Stimulated activated CD4-positive, alpha-beta T cell treated with anti-CD3 and anti-CD28 coated beads, TNF-alpha, amount 100 ng/mL, for 4 hours (primary cell): ENCODE measurements at places on chromosomes 7 and 10.

DNA sequence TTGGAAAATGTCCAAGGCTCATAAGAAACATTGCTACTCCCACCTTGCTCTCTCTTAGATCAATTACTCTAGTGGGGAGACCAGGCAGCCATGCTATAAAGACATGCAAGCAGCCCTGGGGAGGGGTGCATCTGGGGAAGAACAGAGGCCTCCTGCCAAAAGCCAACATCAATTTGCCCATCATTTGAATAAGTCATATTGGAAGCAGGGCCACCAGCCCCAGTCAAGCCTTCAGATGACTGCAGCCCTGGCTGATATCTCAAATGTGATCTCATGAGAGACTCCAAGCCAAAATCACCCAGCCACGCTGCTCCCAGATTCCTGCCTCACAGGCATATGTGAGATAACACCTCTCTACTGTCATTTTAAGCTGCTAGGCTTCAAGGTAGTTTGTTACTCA, 157.5 kb upstream of the PDE1C start:
- no peak for DNase-seq

- DNase-seq, result no peak
Measured at GRCh38 chr7:140400381-140400780, 2.1 kb upstream of the SLC37A3 start.

DNA sequence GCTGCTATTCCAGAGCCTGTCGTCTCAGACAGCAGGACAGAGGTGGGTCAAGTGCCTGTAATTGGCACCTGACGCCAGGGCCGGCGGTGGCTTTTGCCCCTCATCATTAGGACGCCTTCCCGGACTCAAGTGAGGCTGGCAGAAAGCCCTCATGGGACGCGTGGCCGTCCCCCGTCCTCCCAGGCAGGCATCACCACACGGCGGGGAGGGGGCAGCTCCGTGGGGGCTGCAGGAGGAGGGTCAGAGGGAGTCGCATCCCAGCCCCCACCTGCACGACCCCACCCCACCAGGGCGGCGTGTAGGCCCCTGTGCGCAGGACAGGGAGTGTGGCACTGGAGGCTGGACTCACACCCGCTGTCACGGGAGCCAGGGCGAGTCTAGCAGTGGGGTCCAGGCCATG, 16.3 kb downstream of the CFAP46 start:
- no peak for DNase-seq

DNA sequence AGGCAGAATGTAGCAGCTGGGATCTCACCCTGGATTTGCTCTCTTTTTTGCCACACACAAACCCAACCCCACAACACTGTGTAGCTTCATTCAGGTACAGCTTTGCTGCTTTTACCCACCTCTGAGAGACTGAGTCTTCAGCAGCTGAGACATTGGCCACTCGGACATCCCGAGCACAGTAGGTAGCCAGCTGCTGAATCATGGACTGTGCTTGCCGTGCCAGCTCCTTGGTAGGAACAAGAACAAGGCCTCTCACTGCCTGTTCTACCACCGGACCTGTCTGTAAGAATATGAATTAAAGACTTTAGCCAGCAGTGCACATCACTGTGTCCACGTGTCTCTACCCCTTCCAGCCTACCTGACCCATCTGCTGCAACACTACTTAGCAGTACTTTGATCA, 937 bp downstream of the DDX56 start:
- no peak for DNase-seq
